SJCRH30 (cell line): ENCODE measurements at places on chromosomes 5 and 9.

DNA sequence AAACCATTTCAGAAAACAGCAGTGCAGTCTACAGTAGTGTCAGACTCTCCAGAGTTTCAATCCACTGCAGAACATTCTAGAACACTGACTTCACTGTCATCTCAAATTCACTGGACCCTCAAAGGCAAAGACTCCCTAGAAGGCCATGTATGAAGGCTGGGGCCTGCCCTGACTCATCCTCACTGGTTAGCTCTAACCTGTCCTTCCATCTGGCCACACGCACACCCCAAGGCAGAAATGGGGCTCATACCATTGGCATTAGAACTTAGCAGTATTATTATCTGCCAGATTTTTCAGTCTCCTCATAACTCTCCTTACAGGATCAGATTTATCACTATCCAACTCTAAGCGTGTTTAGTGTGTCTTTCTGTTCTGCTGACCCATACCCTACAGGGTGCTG is 20.4 kb downstream of the S1PR3 start:
- no peak for DNase-seq

DNA sequence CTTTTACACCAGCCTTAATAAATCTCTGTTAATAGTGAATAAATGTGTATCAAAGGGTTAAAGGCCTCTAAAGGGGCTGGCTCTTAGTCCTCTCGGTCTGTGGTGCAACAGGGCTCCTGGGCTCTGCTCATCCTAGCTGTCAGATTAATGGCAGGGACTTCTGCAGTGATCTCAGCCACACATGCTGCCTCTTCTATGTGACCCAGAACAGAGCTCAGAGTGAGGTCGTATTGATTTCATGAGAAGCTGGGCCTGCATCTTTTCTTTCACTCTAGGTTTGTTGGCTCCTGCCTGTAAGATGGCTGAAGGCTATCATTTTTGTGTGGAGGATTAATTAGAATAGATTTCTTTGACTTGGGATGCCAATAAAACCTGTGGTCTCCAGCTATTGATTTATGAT is 165.0 kb upstream of the GLRA1 start:
- no peak for DNase-seq

GRCh38 chr9:87889882-87890252 is 7.2 kb downstream of the SPATA31E1 start:
- DNase-seq: no peak

DNA sequence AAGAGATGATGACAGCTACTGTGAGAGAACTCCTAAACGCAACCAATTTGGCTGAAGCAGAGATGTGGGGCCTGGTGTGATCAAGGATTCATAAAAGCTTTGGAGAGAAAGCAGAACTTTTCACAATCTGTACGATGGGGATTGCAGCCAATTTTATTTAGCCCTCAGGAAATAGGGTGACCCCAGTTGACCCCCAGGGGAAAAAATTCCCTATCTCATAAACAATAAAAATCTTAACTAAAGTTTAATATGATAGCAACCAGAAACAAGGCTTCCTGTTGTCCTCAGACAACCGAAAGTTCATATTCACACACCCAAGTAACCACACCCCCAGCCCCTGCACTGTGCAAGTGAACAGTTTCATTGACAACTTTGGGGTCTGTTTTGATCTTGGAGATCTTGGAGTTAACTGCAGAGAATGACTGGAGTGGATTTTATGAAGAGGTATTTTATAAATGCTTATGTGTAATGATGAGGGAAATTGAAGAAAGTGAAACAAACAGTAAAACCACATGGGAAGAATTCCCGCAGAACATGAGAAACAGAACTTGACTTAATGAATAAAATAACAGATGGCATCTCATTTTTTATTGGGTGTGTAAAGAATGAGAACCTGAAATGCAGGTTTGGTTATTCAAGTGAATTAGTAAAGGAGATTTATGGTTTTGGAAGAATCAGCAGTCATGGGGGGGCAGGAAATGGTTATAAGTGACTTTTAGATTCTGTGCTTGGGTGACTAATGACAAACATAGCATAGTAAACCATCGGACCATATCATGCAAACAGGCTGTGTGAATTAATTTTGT is 94.5 kb downstream of the PDE4D start:
- peak; percentile 13 for DNase-seq

- no peak for DNase-seq
These were observed 52.1 kb downstream of the C6 start for GRCh38 chr5:41161271-41161670.

DNA sequence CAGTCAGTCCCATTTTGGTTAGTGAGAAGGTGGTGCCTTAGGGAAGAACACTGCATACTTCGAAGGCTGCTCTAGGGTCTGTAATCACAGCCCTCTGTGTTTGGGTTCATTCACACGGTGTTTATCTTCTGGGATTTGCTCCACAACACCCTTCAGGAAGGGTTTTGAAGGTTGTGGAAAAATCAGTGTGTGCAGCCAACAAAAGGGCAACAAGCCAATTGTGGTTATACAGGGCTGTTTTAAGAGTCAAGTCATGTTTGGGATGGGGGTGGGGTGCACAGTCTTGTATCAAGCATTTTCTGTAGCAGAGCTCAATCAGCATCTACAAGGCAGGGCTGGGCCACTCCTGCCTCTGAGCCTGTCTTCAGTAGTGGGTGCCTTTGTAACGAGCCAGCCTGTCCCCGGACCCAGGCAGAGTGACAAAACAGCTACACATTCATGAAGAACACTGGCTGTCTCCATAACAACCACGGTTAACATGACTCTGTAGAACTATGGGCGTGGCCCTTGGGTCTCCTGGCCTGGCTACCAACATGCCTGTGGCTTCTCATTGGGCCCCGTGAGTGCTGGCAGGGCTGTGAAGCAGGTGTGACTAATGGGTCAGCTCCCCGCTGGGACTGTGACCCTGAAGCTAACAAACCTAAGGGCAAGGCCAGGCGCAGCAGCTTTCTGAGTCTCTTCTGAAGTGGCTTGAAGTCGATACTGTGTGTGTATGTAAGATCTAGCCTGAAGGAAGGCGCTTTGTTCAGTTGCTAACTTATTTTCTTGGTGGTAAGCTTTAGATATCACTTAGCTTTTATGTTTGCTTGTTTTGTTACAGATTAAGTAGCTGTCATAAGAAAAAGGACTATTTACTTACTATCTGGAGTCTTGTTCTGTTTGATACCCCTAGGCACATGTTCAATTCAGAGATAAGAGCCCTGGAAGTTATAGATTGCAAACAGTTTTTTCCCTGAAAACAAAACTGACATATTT is 27.9 kb upstream of the GOLM1 start:
- peak; percentile 98 for DNase-seq

- DNase-seq: no peak
These were observed 10.7 kb downstream of the IL4 start for GRCh38 chr5:132684491-132684890.

DNA sequence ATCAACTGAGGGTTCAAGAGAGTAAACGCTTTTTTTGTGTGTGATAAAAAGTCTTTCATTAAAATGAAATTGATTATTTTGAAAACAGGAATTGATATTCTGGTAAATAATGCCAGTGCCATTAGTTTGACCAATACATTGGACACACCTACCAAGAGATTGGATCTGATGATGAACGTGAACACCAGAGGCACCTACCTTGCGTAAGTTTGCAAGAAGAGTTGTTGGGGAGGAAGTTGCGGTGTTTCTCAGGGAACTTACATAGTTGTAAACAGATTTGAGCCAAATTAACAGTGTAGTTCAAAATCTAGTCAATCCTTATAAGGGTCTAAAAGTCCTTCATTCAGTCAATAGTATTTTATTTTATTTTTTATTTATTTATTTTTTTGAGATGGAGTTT is 28.9 kb downstream of the HSDL2 start:
- DNase-seq: no peak

DNA sequence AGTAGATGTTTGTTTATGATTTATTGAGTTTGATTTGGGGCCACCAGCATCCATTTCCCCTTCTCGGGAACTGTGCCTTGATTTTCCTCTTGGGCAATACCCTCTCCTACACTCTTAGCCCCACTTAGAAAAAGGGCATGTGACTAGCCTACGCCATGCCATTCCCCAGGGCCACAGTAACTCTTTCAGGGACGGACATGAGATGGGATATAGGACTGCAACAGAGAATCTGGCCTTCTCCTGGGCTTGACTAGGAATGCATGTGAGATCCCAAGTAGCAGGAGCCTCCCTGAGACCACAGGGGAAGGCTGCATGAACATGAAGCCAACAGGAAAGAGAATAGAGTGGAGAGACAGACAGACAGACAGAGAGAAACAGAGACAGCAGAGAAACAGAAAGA is 30.7 kb upstream of the SPARC start:
- no peak for DNase-seq

DNA sequence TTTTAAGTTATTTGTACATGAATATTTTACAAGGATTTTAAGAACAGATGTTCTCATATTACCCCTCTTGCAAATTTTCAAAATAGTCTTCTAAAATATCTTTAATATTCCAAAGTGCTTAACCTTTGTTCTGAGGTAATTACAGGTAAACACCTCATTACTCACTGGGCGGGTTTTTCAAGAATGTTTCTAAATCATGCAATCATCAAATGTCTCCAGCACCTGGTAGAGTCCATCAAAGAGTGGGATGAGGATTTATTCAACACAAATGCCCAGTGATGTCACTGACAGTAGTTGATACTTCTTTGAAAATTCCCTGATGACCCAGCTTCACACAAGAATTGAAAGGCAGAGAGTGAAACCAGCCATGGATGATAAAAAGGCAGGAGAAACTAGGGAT is 114.4 kb downstream of the SEC61B start:
- DNase-seq: peak; percentile 32

- no peak for DNase-seq
These were observed 1891.7 kb upstream of the WWC1 start for GRCh38 chr5:166399781-166400180.

- no peak for DNase-seq
These were observed 971 bp downstream of the TMEM267 start for GRCh38 chr5:43482490-43483297.

- no peak for DNase-seq
These were observed 94.3 kb upstream of the LRRTM2 start for GRCh38 chr5:138969323-138970002.

- no peak for DNase-seq
These were observed 2.1 kb downstream of the ZNF608 start for GRCh38 chr5:124744170-124744971.

- DNase-seq: no peak
These were observed 76.3 kb downstream of the GABRA1 start for GRCh38 chr5:161924270-161924669.

- DNase-seq: no peak
These were observed 96.9 kb upstream of the KLF4 start for GRCh38 chr9:107586493-107586892.
